ENCODE measurements at places on chromosomes 7 and 10.

DNA sequence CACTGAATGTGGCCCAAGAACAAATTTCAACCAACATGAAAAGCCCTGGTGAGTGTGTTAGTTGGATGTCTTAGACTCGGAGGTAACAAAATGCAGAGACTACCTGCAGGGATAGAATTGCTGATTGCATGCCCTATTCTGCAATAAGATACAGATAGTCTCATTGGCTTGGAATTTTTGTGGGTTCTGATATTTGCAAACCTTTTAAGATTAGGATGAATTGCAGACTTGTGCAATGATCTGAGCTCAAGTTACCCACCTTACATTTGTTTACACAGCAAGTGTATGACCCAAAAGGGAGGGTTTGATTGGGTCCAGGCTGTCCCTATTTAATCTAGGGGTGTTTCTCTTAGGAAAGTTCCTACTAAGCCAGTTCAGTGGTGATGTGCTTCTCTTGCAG, 45.4 kb downstream of the GPR37 start:
- no peak for DNase-seq

DNA sequence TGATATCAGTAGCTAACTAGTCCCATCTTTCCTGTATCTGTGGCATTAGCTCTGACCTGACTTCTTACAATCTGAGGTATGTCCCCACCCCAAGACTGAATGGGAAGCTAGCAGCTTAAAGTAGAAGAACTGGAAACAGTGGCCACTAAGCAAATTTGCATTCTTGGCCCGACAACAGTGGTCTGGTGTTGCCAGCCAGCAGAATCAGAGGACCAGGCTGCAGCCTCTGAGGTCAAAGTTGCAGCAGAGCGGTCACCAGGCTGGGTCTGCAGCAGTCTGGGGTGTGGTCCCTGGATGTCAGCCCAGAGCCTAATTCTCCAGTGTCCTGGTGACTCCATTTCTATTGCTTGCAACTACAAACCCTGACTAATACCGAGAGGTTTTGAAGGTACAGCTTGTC, 26.3 kb downstream of the FAM107B start:
- DNase-seq = no peak

DNA sequence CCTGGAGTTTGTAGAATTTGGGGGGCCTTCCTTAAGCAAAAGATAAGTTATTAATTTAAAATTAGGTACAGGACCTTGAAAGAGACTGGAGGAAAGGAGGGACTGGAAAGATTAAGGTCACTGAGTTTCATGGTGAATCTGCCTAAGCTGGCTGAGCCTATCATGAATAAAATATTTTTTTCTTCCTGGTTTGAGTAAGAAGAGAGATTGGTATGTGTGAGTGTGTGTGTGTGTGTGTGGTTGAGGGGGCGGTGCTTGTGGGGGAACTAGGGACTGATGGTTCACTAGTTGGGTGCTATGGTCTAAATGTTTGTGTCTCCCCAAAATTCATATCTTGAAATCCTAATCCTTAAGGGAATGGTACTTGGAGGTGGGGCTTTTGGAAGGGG, 142.5 kb upstream of the PRKCQ start:
- no peak for DNase-seq

- DNase-seq = no peak
Measured at GRCh38 chr10:104049504-104050250, 36.0 kb downstream of the COL17A1 start.

- no peak for DNase-seq
Measured at GRCh38 chr7:116595063-116595462, 70.2 kb downstream of the CAV1 start.

DNA sequence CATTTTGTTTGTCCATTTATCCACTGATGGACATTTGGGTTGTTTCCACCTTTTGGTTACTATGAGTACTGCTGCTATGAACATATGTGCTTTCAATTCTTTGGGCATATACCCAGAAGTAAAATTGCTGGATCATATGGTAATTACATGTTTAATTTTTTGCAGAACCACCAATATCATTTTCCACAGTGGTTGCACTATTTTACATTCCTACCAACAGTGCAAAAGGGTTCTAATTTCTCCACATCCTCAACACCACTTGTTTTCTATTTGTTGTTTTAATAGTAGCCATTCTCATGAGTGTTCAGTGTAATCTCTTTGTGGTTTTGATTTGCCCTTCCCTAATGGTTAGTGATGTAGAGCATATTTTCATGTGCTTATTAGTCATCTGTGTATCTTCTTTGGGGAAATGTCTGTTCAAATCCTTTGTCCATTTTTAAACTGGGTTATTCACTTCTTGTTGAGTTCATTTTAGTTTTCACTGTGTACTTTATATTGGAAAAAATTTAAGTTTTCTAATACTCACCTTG, 101.9 kb downstream of the HIBADH start:
- no peak for DNase-seq

DNA sequence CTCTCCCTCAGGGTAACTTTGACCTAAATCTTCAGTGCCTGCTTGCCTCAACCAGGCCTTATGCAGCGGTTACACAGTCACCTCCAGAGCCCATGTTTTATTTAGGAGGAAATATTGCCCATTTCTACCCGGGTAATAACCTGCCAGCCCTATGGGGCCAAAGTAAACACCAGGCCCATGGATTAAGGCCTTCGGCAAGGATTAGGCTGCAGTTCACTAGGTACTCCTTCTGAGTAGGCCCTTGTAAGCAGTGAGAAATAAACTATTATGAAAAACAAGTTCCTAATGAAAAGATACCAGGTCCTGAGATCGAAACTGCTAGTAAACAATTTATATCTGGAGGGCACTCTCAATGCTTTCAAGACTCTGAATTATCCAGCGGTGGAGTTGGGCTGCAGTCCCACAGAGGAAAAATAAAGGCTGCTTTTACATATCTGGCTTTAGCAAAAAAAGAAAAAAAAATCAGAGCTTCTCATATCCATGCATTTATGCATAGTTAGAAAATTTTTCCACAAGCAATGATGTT, 3.7 kb upstream of the HOXA10 start:
- DNase-seq = no peak

DNA sequence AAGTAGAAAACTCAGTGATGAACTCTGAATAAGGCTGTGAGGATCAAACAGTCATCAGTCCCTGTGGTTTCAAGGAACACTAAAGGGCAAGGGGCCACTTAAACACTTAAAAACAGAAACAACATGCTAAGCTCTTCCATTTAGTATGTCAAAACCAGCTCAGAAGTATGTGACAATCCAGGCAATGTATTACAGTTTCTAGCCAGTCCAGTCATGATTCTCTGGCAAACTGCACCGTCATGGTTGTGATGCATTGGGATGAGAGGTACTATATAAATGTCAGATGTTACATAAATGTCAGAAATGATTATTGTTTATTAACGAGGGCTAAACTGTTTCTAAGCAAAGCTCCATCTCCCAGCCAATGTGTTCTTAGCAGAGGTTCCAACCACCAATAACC, 4.7 kb upstream of the CREB5 start:
- DNase-seq = peak; percentile 50
